ENCODE measurements at places on chromosomes 6 and 20.

DNA sequence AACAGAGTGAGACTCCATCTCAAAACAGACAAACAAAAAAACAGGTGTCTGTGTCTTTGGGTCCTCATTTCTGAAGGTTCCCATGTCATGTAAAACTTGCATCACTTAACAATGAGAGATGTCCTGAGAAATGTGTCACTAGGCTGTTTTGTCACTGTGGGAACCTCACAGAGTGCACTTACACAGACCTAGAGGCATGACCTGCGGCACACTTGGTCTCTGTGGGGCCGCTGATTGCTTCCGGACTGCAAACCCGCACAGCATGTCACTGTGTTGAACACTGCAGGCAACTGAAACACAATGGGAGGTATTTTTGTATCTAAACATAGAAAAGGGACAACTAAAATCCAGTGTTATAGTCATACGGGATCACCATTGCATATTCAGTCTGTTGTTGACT lies 42.3 kb upstream of the TMEM181 start:
- no peak for DNase-seq

GRCh38 chr20:19098806-19099578 lies 113.5 kb upstream of the SLC24A3 start:
- no peak for DNase-seq

DNA sequence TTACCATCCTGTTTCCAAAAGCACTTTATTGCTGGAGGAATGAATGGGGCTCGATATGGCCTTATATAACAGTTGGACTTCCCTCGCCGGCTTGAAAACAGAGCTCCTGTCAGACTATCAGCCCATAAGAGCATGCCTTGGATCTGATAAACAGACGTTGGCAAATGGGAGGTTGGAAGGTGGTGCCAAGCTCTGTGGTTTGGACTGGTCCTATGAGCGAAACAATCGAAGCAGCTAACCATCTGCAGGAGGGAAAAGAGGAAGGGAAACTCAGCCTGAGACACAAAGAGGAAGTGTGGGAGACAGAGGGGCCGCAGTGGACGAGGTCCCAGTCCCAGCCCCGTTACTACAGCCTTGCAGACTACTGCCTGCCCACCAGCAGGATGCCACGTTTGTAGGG lies 92.9 kb downstream of the TFAP2C start:
- DNase-seq = no peak

DNA sequence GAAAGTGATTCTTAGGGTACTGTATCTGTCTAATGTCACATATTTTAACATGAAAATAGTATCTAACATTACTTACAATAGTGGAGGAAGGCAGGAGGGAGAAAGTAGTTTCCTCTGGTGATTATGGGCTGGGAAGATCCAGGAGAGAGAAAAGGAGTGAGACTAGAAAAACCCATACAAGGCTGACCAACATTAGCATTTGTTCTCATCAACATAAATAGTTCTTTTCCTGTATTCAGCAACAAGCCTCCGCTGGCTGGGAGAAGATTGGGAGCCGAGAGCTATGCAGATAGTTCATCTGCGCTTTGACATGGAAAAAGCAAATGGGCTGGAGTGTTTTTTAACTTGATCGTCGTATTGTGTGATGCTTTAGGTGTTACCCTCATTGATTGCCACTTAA lies 239.4 kb downstream of the PHACTR1 start:
- no peak for DNase-seq

DNA sequence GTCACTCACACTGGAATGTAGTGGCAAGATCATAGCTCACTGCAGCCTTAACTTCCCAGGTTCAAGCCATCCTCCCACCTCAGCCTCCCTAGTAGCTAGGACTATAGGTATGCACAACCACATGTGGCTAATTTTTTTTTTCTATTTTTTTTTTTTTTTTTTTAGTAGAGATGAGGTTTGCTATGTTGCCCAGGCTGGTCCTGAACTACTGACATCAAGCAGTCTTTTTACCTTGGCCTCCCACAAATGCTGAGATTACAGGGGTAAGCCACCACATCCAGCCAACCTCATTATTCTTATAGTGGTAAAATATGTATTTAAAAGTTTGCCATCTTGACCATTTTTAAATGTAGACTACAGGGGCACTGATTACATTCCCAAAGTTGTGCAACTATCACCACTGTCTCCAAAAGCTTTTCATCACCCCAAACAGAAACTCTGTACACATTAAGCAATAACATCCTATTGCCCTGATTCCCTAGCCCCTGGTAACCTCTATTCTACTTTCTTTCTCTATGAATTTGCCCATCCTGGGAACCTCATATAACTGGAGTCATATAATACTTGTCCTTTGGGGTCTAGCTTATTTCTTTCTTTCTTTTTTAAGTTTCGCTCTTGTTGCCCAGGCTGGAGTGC lies 268.0 kb upstream of the JARID2 start:
- DNase-seq = no peak

DNA sequence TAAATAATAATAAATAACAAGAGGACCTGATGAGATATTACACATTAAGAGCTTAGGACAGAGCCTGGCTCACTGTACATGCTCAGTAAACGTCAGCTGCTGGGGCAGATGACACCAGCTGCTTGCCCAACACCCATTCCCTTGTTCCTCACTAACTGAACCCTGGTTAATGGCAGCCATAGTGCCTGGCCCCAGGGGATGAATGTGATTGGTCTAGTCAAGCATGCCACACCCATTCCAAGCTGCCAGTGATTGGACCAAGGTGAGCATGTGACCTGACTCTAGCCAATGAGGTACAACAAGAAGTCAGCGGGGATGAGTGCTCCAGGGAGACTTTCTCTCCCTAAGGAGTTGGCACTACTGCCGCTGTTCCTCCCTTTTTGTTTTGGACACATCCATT lies 85.1 kb upstream of the PTPN1 start:
- DNase-seq = peak; percentile 94

- no peak for DNase-seq
Observed at GRCh38 chr20:42641886-42642285, 547.8 kb downstream of the PTPRT start.

DNA sequence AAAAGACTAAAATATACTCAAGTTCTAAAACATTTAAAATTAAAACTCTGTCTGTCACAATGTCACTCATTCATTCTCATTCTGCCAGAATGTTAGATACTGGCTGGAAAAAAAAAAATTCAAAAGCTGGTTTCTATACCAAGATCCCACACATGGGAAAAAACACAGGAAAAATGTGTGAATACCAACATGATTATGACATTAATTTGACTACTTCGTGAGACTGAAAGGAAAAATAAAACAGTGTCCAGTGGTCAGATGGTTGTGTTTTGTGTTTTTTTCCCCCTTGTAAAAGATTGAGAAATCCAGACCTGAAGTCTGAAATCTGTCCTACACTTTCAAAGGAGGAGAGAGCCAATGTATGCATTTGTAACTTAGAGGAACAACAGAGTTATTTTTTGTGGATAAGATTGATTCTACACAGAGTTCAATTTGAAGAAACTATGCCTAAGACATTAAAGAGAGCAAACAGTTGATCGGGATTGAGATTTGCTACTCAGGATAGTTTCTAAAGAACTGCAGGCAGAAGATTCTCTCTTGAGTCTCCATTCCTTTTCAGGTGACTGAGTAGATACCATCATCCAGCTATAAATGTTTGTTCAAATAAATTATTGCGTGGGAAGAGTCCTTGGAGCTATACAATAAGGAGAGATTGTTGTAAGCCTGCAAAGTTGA lies 39.2 kb upstream of the TXLNB start:
- DNase-seq = no peak

DNA sequence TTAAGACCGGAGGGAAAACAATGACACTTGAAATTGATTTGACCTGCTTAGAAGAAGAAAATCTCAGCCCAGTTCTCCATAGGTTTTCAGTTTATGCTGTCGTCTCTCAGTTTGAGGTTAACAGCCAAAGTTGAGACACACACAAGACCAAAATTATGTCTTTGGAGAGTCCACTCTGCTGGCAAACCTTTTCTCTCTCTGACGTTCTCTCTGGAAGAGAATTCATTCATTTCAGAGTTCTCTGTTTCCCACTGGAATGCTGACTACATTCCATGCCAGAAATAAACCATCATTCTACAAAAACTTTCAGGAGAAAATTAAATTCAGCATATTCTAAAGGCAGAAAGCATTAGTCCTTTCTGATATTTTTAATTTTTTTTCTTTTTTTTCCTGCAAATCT lies 155.2 kb downstream of the TFAP2A start:
- DNase-seq = no peak

- DNase-seq = no peak
Observed at GRCh38 chr6:7954477-7955200, 44.1 kb upstream of the TXNDC5 start.
